ENCODE measurements at places on chromosomes 13 and 19.
A peak's percentile ranks its signal among the peaks of the same experiment; 100 is the strongest.

DNA sequence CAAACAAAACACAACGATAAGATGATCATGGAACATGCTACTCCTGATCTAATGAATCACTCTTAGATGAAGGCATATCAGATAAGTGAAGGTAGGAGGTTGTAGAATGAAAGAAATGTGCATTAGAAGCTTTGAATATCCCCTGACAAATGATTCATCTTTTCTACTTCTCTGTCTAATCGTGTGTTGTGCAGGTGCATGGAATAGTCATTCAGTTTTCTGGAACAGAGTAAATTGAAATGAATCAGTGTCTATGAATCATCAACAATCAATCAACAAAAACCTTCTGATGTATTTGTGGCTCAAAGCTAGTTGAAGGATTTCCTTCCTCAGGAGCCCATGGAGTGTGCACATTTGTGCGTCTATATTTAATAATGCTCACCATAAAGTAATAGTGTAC, 1290.4 kb upstream of the PCDH20 start:
- DNase-seq, result no peak

GRCh38 chr13:65868884-65869283, 1361.3 kb downstream of the PCDH9 start:
- DNase-seq, result no peak

GRCh38 chr13:48827709-48828108, 148.0 kb upstream of the FNDC3A start:
- no peak for DNase-seq

- no peak for DNase-seq
Observed at GRCh38 chr13:38697628-38698333, 10.9 kb downstream of the FREM2 start.

- no peak for DNase-seq
Observed at GRCh38 chr13:27834095-27834494, 41.8 kb downstream of the GSX1 start.

GRCh38 chr13:112451512-112452379, 75.6 kb downstream of the SPACA7 start:
- DNase-seq, result no peak

- DNase-seq, result no peak
Observed at GRCh38 chr13:39406688-39407087, 196.3 kb downstream of the LHFPL6 start.

DNA sequence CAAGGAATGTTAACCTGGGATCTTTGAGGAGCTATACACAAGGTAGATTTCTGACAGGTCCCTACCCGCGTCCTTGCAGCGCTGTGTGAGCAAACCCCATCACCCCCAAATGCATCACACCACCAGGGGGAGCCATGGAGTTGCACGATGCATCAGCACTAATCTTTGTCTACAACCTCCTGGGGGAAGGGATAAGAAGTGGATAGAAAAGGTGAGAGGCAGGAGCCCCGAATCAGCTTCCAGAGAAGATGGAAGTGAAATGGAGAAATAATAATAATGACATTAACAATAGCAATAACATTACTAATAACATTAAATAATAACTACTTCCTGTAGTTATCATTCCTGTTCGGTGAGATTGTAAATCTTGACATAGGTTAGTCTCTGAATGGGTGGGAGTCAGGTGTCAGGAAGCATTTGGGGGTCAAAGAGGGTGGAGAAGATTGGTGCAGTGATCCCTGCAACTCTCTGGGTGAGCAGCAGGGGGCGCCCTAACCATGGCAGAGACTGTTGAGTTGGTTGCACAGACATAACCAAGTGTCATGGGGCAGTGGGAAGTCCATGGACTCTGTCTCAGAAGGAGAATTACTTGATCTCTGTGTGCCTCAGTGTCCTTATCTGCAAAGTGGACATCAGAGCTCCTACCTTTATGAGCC, 16.5 kb downstream of the SIGLEC7 start:
- DNase-seq, result peak; percentile 3

DNA sequence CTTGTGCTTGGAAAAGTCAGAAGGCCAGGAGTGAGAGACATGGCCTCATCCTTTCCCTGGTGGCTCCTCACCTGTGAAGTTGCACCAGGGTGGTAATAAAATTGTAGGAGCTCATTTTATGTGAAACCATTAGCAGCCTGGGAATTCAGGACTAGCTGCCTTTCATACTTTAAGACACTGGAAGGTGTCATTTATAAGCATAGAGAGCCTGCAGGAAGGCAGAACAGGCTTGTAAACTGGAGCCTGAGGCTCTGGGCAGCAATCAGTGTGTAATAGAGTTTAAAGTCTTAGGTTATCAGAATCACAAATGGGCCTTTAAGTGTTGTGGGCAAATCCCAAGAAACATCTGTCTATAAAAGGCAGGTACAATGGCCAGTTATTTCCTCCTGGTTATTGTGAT, 127.2 kb downstream of the TM9SF2 start:
- DNase-seq, result no peak

GRCh38 chr19:16446724-16447368, 24.9 kb downstream of the EPS15L1 start:
- DNase-seq, result no peak

DNA sequence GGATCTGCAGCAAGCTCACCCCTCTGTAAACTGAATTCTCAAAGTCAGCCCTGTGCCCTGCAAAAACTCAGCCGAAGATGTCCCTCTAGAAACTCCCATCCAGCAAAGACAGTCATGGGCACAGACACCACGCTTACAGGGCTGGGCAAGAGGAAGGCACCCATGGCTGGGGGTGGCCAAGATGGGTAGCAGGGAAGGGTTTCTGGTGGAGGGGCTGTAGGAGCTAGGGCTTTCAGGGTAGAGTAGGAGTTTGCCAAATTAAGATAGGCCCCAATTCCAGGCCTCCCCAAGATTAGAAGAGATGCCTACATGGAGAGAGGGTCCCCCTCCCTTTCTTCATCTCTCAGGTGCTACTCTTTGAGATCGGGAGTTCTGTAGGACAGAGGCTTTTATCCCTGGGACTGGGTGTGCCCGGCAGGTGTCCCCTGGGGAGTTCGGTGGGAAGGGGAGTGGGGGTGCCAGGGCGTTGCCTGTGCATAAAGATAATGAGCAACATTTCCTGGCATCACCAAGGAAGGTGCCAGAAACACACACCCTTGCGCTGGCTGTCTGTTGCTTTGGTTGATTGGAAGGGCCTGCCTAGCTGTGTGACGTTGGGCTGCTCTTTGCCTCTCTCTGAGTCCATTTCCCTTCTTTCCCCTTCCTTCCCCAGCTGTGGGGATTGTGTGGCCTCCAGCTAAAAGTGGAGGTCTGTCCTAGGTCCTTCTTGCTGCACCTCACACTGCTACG, 9.4 kb downstream of the NRTN start:
- no peak for DNase-seq

GRCh38 chr19:43743059-43743458, 11.7 kb downstream of the SMG9 start:
- no peak for DNase-seq

GRCh38 chr19:51098365-51099046, 9.7 kb downstream of the CTU1 start:
- DNase-seq, result no peak

GRCh38 chr19:11261431-11261970, 823 bp downstream of the DOCK6 start:
- no peak for DNase-seq

DNA sequence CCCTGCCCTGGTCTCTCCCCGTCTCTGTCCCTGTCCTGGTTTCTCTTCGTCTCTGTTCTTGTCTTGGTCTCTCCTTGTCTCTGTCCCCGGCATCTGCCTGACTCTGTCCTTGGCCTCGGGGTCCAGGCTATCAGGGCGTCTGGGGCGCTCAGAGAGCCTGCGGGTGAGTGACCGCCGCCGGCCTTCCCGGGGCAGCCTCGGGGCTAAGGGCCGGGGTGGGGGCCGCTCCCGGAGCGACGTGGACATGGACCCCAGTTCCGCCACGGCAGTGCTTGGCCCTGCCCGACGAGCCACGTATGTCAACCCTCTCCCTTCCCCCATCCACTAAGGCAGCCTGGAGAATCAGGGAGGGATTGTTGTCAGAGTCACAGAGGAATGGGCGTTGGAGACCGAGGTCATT, 14.8 kb downstream of the ARHGEF1 start:
- DNase-seq, result no peak

DNA sequence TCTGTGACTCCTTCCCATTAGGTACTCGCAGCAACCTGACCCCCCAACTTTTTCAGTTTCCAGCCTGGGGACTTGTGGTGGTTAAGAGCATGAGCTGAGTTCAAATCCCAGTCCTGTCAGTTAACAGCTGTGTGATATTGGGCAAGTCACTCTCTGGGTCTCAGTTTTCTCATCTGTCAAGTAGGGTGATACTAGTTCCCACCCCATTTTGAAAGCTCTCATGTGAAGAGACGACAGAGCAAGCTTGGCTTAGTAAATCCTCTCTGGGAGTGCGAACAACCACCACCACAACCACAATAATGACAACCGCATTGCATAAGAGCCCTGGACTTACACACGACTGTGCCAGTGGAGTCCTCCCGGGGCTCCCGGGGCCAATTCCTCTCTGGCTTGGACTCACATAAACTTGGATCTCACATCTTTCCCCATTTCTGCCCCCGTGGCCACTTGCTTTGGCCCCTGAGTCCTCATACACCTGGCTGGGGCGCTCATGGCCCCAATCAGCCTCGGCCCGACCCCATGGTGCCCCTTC, 454 bp downstream of the BLVRB start:
- no peak for DNase-seq

DNA sequence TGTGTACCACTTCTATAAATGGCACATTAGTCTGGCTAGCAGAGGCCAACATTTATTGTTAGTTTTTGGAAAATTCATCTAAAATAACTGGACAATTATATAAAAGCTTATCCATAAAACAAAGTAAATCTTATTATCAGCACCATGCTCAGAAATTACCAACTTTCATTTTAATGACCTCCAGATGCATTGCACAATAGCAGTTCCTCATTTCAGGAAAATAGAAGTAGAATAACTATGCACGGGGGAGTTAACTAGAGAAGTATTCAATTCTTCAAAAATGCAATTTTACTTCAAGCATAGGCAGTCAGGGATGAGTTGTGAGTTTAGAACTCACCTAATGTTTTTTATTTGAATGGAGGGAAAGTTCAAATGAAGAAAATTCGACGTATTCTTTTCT, 1023.5 kb downstream of the PCDH17 start:
- DNase-seq, result no peak

DNA sequence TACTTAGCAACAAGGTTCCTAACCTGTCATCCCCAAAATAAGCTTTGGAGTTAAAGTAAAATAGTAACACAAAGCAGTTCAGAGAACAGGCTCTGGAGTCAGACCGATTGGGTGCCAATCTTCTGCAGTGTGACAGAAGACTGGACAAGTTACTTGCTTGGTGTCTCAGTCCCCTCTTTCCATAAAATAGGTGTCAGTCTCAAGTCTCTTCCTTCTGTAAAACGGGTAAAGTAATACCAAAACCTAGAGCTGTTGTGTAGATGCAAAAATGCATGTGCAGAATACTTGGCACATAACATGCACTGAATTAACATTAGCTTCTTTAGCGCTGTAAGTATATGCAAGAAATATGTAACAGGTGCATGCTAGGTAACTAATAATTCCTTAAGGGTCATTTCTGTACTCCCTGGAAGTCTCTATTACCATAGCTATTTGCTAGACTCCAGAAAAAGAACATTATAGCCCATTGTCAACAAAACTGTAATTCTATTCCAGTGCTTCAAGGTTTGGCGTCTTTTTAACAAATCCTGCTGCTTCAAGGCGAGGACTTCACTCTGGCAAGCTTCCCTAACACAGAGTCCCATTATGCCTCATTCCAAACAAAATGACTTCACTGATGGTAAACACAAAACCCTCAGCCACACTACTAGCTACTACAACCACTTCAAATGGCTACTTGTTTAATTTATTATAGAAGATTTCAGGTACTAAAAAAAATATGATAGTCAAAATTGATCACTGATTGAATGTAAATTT, 32.8 kb downstream of the ELF1 start:
- no peak for DNase-seq

GRCh38 chr13:108060111-108060510, 155.2 kb downstream of the LIG4 start:
- DNase-seq, result no peak

DNA sequence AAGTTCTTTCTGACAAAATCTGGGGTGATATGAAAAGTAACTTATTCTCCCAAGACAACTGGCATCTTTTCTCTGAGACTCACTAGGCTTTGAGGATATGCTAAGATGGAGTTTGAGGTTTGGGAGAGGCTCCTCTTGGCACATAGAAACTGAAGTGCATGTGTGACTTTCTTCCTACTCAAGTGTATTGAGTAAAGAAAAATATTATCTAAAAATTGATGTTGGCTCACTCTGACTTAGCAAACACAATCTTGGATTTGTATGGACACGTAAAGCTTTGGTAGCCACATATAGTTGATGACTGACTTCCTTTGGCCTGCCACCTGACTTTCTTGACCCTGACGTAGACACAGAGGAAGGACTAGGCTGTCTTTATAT, 71.1 kb upstream of the KLF12 start:
- DNase-seq, result no peak

DNA sequence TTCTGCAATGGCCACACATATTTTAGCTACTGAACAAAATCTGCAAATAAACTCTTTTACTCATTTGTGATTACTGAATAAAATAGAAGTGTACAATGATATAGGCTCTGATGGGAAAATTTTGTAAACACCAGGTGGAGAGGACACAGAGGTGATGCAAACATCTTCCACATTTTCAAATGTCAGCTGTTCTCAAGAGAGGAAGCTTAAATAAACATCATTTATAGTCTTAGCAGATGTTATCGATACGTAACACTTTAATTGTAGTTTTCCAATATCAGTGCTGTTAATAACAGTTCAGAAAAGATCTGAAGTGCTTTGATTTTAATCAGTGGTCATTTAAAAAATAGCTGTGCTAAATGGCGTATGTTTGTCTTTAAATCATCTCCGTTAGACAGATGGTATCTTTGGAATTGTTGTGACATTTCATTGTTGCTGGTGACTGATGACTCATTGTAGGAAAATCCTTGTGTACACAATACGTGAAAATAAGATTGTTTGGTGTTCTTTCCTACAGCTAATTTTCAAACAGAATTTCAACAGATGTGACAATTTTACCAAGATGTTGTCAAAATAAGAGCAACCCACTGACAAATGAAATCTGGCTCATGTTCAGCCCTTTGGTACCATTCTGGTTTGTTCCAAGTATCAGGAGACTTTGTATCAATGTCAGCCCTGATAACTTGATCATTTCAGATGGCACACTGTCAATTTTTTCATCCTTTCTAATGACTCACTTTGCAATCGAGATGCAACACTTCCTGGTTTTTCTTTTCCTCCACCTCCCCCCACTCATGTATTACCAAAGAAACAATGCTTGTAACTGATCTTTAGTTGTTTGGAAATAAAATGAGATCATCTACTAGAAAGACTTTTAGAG, 516.0 kb downstream of the DCT start:
- DNase-seq, result peak; percentile 25

- peak; percentile 44 for DNase-seq
Observed at GRCh38 chr13:66665991-66666390, 564.1 kb downstream of the PCDH9 start.

DNA sequence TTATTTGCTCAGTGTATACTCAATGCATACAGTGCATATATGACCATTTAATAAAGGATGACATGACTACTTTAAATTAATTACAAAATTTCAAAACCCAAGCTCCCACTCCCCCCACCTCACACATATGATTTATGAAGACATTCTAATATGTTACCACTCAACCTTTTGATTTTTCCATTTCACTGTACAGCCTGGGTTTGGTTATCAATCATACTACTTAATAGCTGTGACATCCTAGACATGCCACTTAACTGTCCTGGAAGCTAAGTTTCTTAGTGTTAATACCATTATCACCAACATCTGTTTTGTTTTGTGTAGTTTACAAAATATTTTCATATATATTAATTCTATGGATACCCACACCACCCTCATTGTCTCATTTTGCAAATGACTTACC, 42.2 kb downstream of the UBL3 start:
- no peak for DNase-seq
